Gastrocnemius medialis (tissue), 4 donors: ENCODE measurements at places on chromosomes 5 and 9.
A peak's percentile ranks its signal among the peaks of the same experiment; 100 is the strongest.

DNA sequence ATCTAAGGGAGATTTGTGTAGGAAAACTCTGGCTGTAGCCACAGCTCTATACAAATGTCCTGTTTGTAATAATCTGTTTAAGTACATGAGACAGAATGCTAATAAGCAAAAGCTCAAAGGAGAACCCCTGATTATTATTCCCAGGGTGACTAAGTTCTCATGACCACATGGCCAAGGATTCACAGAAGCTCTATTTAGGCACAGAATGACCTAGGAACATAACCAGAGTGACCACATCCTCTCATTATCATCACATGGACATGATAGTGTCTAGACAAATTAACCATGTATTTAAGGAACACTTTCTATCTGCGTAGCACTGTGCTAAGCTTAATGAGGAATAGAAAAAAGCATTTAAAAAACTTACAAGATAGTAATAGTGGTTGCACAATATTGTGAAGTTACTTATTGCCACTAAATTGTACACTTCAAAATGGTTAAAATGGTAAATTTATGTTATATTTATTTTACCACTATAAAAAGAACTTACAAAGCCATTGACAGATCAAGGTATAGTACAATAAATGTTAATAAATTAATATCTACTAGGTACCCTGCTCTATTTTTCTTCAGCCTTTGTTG is 56.3 kb downstream of the STX17 start:
- no peak for DNase-seq

DNA sequence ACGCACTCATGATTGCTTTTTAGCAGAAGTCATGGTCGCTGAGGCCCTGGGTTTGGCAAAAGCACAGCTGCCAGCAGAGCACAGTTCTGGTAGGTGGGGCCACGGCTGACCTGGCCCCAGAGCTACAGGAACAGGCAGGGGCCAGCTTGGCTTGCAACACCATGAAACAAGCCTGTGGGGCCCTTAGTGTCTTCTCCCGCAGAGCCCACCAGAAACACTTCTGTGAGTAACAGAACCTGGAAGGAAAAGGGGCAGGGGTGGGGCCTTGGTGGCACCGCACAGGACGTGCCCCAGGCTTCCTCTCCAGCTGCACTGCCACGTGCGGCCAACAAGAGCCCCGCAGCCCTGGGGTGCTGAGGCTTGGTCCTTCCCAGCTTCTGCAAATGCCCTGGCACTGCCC is 4.8 kb downstream of the ASB6 start:
- peak; percentile 8 for DNase-seq

- DNase-seq = no peak
These were observed 804.9 kb upstream of the SEMA6A start for GRCh38 chr5:117379521-117379920.

DNA sequence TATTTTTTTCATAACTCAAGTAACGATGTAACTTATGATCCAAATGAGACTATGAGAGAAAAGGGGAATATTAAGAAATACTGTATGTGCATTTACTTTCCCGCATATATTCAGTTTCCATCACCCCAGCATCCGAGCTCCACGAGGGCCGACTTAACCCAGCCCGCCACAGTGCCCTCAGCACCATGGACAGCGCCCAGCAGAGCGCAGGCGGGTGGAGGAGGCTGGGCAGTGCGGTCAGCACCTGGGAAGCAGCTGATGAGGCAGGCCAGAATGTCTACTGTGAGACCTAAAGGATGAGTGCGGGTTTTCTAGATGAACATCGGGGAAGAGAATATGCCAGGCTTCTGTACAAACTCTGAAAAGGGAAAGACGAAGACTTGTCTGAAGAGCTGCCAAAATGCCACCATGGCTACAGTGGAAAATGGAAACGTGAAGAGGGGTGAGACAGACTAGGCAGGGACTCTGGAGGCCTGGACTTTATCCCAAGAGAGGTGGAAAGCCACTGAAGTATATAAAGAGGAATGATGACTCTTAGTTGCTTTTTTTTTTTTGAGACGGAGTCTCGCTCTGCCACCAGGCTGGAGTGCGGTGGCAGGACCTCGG is 34.5 kb upstream of the MED27 start:
- DNase-seq = no peak

DNA sequence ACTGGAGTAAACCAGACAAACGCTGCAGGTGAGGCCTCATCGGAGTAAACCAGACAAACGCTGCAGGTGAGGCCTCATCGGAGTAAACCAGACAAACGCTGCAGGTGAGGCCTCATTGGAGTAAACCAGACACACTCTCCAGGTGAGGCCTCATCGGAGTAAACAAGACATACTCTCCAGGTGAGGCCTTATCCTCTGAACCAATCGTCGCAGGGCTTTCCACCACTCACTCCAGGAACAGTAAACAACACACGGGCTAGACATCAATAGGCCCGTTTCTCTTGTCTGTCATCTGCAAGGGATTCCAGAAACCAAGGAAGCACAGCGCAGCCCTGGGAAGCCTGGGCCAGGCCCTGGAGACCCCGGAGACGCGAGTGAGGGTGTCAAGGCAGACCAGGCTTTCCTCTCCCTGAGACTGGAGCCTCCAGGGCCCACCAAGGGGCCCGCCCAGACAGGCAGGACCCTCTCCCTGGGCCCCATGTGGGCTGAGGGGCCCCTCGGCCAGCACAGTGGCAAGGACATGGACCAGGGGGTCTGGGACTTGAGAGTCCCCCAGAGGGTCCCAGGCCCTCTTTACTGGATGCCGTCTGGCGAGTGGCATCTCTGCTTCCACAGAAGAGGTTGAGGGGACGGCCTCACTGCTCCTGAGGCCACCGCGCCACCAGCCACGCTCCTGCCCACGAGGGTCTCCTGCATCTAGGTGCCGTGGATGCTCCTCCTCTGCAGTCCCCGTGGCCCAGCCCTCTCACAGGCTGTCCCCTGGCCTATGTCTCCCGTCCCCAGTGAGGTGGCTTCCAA is 26.4 kb upstream of the NSMF start:
- DNase-seq = no peak

DNA sequence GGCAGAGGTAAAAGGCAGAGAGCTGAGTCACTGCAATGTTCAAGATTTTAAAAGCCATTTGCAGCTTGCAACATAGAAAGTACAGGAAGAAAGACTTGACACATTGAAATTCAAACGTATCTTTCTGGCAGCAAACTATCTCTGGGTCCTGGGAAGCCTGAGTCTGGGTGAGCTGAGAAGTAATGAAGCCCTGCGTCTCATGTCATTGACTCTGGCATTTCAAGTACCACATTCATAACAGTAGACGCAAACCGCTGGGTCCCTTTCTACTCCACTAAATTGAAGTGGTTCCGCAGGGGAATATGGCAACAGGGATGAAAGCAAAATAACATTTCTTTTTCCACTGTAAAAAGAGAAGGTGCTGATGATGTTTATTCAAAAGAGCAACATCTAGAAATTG is 694.3 kb downstream of the BRINP1 start:
- DNase-seq = no peak

- DNase-seq = no peak
These were observed 18.6 kb downstream of the GARNL3 start for GRCh38 chr9:127283135-127283534.

DNA sequence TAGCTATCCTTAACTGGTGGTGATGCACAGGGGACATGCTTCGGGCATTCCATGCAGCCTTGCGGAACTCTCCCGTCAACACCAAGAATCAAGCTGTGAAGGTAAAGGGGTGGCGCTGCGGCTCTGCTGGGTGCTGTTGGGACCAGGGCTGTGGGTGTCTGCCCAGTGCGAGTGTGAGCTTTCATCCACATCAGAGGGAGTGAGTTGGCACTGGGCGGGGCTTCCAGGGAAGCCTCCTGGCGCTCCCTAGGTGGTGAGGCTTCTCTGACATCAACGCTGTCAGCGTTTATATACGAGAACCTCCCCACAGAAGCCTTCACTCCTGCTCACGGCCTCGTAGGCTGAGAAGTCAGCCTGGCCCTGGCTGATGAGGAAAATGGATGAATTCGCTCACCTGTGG is 11.7 kb downstream of the ARPC5L start:
- DNase-seq = no peak

DNA sequence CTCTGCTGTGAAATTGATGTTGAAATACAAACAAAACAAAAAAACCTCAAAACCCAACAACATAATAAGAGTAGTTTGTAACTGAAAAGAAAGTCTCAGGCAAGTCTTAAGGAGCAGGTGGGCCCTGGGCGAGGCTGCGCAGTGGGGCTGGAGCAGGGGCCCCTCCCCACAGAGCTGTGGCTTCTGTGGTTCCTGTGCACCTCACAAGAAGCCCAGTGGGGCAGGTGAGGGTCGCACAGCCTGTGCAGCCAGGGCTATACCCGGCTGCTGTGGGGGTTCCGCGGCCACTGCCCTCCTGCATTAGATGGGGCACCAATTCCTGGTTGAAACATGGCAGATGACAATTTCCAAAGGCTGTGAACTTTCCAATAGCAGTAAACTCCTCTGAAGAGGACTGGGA is 75.3 kb downstream of the TRIO start:
- DNase-seq = no peak

- no peak for DNase-seq
These were observed 468.7 kb downstream of the TLE4 start for GRCh38 chr9:80040457-80040856.

GRCh38 chr5:173529861-173530260 is 86.6 kb downstream of the BOD1 start:
- no peak for DNase-seq

- no peak for DNase-seq
These were observed 6.7 kb upstream of the TMEM141 start for GRCh38 chr9:136784249-136784996.

- DNase-seq = no peak
These were observed 56.4 kb upstream of the GOLPH3 start for GRCh38 chr5:32230356-32231099.

DNA sequence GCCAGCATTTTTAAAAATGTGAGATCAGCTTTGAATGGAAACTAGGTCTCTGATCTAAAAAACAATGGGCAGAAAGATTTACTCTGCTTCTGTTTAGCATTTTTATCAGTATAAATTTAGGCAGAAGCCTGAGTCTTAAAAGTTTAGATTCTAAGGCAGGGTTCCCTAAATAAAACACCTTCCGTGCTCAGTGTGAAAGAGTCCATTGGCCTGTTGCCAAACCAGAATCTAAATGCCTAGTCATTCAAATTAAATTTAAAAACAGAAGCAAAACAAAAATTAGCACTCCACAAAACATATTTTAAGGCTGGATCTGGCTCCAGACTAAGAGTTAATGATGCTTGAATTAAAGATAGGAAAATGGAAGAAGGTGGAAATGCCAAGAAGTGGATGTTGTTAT is 4.5 kb downstream of the TYRP1 start:
- DNase-seq = no peak

GRCh38 chr5:14829396-14829795 is 42.2 kb downstream of the ANKH start:
- peak; percentile 38 for DNase-seq

- DNase-seq = no peak
These were observed 227.2 kb upstream of the ZNF608 start for GRCh38 chr5:124973661-124974060.

DNA sequence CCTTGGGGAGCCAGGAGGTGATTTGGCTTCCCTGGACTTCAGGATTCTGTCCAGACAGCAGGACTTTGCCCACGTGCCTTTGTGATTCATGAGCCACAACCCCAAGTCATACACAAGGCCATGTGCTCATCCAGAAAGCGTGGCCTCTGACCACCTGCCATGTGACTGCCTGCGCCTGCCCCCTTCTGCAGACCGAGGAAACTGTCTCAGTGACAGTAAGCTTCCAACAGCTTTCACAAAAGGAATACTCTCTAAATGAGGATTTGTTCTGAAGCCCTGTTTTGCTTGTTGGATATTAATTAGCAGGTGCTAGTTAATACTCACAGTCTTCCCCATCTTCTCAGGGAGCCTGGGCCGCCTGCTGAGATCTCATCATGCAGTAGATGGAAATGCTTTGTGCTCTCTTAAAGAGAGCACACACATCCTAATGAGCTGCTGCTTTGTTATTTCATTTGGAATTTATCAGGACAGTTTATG is 36.9 kb upstream of the ANGPTL2 start:
- peak; percentile 88 for DNase-seq

- no peak for DNase-seq
These were observed 13.5 kb downstream of the RFESD start for GRCh38 chr5:95660060-95660459.
